ENCODE measurements at places on chromosomes 6 and 20.

- no peak for DNase-seq
These were observed 156.9 kb downstream of the PAX1 start for GRCh38 chr20:21862259-21862946.

GRCh38 chr6:19668710-19669109 lies 168.5 kb upstream of the ID4 start:
- no peak for DNase-seq

GRCh38 chr6:6409397-6410030 lies 89.1 kb upstream of the F13A1 start:
- DNase-seq, result no peak

- DNase-seq, result no peak
These were observed 358.9 kb upstream of the ARID1B start for GRCh38 chr6:156418253-156418652.

GRCh38 chr6:9412951-9413559 lies 977.7 kb upstream of the SLC35B3 start:
- DNase-seq, result peak; percentile 12
